ENCODE measurements at places on chromosomes 5 and 9.

DNA sequence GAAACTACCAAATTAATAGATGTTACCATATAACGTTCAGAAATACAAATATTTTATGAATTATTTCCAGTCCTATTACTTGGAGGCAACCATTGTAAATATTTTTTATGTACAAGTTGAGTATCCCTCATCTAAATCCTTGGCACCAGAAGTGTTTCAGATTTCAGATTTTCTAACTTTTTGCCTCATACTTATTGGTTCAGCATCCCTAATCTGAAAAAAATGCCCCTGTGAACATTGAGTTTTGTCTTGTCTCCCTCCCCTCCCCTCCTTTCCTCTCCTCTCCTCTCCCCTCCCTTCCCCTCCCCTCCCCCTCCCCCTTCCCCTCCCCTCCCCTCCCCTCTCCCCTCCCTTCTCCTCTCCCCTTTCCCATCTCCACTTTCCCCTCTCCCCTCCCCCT, 40.6 kb downstream of the UBAP1 start:
- DNase-seq: no peak

DNA sequence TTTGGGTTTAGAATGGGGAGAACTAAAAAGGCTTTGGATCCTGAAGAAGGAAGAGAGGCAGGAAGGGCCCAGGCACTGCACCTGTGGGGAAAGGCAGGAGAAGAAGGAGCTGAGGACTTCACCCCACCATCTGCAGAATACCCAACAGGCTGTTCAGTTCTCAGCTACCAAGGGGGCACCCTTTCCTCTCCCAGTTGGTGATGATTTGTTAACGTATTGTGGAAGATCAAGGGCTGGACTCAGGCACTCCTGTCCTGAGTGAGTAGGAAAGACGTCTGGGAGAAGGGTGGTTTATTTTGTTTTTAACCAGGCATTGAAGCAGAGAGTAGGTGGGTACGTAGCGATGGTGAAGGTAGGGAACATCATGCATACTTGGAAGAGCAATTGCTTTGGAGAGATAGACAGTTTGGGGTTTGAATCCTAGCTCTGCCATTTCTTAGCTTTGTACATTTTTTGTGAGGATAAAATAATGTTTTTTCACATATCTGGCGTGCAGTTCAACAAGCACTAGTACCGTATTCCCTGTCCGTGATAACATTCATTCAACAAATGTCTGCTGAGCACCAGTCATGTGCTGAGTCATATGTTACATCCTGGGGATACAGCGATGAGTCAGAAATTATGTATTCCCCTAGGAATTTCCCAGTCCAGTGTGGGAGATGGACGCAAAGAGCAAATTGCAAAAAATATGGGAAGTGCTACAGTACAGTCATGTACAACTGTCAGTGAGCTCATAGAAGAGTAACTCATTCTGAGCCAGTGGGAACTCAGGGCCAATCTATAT, 2.1 kb downstream of the MSANTD3 start:
- no peak for DNase-seq

GRCh38 chr5:40270274-40270845, 409.4 kb upstream of the PTGER4 start:
- DNase-seq: no peak

- peak; percentile 28 for DNase-seq
Measured at GRCh38 chr9:134025606-134026541, 593 bp downstream of the BRD3OS start.

GRCh38 chr5:133508845-133509741, 103.2 kb downstream of the FSTL4 start:
- DNase-seq: no peak

DNA sequence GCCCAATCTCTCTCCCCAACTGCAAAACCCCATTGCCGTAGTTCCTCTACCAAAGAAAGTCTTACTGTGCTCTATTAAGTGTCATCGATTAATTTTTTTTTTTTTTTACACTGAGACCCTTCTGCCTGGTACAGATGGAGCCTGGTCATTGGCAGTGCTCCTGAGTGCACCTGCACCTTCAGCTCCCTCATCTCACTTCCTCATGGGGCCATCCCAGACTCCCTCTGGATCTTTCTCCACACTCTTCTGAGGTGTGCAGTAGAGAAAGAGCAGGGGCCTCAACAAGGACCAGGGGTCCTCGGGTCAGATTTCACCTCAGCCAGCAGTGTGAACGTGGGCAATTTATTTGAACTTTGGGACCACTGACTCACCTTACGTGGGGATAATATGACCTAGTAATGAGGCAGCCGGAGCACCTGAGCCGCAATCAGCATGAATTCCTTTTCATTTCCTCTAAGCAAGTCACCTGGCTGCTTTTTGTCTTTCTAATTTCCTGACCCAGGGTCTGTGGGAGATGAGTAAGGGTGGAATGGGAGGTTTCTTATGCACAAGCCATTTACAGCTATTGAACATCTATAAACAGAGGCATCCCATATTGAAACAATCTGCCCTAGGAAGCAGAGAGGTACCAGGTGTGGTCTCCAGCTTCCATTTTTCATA, 22.3 kb upstream of the GABRP start:
- DNase-seq: no peak

DNA sequence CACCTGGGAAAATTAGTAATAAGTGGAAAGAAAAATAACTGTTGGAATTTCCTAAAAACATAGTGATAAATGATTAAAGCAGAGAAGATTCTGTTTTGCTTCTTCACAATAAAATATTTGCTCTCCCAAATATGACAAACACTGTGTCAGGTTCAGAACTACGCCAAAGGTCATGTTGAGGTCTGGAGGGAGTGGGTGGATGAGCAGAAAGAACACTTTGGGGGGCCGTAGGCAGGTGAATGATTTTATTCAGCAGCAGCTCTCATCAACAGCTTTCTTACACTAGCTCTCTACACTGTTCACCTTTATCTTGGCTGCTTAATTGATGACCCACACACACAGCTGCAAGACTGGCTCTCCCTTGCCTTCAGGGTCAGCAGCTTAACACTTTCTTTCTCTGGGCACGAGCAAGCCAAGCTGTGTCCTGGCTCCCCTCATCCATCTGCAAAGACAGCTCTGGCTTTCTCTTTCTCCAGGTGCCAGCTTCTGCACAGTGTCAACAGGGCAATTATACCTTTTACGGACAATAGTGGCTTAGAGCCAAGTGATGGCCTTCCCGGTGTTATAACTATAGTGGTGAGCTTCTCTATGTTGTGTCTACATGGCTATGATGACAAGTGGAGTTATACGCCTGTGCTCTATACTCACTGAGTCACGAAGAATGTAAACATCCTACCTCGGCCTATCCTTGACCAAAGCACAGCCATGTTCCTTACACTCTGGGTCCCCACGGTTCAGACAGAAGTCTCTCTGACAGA, 18.9 kb upstream of the GPX8 start:
- no peak for DNase-seq

- DNase-seq: no peak
Measured at GRCh38 chr5:105905392-105905791, 1765.3 kb downstream of the EFNA5 start.

DNA sequence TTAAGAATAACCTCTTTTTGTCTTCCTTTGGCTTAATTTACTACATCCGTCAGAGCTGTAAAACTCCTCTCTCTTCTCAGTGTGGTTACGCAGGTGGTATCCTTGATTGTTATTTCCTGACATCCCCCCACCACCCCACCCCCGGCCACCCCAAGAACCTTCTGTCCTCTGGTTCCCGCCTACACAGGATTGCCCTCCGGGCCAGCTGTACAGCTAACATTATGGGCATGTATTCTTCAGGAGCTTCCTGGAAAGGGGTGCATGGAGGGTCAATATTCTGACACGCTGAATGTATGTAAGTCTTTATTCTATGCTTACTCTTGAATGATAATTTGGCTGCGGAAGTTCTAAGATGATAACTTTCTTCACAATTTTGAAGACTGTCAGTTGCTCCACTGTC, 13.0 kb upstream of the ANP32B start:
- no peak for DNase-seq

DNA sequence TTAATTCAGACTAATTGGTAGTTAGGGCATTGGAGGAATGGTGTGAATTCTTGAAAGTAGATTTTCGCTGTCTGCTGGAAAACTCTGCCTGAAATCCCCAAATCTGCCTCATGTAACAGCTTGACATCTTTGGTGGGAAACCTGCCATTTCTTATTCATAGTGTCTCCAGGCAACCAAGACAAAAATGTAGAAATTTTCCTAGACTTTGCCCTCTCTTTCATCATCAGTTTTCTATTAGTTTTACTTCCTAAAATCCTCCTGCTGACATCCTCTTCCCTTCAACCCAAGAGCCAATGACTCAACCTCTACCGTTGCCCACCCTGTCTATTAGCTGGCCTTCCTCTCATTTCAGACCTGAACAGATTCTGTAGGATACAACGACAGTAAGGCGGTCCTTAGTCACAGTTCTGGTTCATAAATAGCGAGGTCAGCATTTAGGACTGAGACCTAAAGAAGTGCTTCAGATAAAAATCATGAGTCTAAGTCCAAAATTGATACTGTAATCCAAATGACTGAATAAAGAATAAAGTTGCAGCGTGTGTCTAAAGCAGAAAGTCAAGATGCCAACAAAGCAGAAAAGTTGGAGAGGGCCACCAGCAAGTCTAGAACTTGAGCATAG, 133.9 kb downstream of the MUSK start:
- no peak for DNase-seq

GRCh38 chr5:143492783-143493182, 89.3 kb upstream of the NR3C1 start:
- DNase-seq: no peak

DNA sequence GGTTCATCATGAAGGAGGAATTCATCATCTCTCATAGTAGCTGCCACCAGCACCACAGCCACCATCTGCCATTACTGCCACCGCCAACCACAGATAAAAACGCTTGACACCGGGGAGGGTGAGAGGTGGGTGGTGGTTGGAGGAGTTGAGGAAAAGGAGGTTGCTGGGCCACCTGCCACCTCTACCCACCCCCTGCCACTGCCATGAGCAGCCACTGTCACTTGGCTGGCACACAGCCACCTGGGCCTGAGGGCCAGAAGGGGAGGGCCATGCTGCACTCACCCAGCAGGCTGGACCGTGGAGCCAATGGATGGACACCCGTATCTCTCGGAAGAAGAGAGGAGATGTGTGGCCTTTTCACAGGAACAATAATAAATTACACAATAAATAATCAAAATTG, 31.3 kb upstream of the SLC36A2 start:
- DNase-seq: no peak

DNA sequence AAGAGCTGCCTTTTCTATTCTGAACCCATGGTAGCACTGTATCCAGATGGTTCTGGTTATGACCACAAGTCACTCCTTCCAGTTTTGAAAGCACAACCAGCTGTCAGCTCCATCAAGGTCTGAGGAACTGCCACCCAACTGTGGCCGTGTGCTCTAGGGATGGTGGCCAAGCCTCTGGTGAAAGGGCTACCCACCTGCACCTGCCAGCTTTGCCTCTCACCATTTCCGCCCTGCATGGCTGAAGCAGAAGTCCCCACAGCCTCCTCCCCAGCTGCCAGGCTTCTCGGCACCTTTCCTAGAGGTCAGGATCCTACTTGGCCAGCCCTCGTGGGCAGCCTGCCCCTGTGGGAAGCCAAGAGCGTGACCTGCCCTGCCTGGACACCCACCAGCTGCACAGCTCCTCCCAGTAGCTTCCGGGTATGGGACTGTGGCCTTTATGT, 16.8 kb downstream of the SEMA5A start:
- no peak for DNase-seq

DNA sequence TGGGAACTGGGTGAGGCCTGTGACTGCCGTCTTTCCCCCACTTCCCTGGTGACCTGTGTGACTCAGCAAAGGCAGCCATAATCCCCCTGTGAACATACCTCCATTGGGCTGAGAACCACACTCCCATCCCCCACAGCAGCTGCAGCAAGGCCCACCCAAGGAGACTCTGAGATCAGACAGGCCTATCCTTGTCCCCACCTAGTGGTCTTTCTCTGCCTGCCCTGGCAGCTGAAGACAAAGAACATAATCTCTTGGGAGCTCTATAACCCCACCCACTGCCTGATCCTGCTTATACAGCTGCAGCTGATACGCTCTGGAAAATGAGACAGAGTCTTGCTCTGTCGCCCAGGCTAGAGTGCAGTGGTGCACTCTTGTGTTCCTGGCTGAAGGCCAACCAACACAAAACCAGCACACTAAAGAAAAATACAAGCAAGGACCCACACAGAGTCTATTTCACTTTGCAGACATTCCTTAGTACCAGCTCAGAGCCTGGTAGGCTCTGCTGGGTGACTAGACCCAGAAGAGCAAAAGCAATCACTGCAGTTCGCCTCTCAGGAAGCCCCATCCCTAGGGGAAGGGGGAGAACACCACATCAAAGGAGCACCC, 106.7 kb downstream of the MCTP1 start:
- DNase-seq: no peak

DNA sequence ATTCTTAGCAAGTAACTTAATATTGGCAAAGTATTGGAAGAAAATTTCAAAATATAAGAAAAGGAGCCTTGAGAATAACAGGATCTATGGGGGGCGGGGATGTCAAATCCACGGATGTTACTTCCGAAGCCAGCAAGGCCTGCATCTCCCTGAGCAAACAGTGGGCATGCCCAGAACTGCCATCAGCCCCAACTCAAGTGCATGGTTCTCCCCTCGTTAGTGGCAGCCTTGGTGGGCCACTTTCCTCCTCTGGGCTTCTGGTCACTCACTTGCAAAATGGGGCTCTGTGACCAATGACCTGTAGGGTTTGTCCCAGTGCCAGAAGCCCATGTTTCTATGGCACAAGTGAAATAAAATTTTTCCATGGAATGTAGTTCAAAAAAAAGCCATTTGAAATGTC, 27.2 kb upstream of the MED10 start:
- no peak for DNase-seq

GRCh38 chr5:112957036-112957808, 19.4 kb upstream of the DCP2 start:
- no peak for DNase-seq

- no peak for DNase-seq
Measured at GRCh38 chr9:38699337-38699736, 20.6 kb downstream of the FAM240B start.

DNA sequence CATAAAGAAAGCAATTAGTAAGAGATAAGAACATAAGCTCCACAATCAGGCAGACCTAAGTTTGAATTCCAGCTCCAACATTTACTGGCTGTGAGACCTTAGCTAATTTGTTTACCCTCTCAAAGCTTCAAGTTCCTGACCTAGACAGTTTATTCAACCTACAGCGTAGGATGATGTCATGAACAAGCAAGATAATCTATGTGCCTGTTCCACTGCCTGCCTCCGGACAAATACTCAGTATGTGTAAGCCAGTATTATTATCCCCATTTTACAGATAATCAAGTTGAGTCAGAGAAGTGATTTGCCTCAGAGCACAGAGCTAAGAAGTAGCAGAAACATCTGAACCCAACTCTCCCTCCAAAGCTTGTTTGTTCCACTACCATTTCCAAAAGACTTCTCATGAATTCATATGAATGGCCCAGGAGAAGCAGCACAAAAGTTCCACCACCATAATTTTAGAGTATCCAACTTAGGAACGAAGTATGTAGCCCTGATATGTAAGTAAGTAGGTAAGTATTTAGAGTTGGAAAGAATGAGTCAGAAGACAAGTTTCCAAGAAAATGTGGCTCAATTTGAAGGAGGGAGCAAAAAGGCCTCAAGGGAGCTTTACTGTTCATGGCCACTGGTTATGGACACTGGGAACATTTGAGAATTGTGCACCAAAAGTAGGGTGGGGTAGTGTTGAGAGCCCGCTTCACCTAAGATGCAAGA, 398.2 kb downstream of the NFIB start:
- DNase-seq: no peak

Data from progenitor cell of endocrine pancreas (in vitro differentiated cells).